ENCODE measurements at places on chromosomes 12 and 14. TPM values are rescaled to one million over a fixed set of nuclear protein-coding genes. Genes with fewer than 3 reads are reported as not detected.

The TMEM119 gene
- 46.3 TPM for total RNA-seq

The MUCL1 gene
- total RNA-seq: not detected

The FGFR1OP2 gene
- 106 TPM for total RNA-seq

The BTG1 gene
- total RNA-seq: 42.8 TPM

The CDCA3 gene
- total RNA-seq: 6.9 TPM

The PLEKHD1 gene
- total RNA-seq: not detected

The DDX11 gene
- 7.1 TPM for total RNA-seq

The SLC5A8 gene
- not detected for total RNA-seq

The SLC39A5 gene
- not detected for total RNA-seq

The KRT73 gene
- total RNA-seq: not detected

The CACNA1C gene
- total RNA-seq: 6.3 TPM

The CIT gene
- 24.7 TPM for total RNA-seq

The SPIC gene
- total RNA-seq: not detected

The CACNB3 gene
- total RNA-seq: 29.4 TPM

The CMA1 gene
- total RNA-seq: not detected

The POC1B gene
- total RNA-seq: 24.7 TPM

The OTX2 gene
- not detected for total RNA-seq

Measured in tibial nerve (tissue), 4 donors.